ENCODE measurements at places on chromosomes 6 and 20.

DNA sequence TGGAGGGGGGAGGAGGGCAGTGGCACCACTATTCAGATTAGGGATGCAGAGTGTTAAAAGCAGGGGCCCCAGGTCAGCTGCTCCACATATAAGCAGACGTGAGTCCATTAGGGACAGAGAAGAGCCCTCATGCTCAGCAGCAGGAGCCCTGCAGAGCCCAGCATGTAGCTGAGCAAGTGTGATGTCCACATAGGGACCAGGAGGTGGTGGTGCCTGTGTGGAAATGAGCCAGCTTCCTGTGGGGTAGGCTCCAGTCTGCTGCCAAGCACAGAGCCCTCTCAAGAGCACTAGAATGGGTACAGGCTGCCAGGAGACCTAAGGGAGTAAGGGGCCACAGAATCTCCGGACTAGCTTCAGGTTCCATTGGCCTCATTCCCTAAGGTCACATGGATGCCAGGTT lies 57.9 kb upstream of the MLN start:
- no peak for DNase-seq

- DNase-seq = no peak
Observed at GRCh38 chr20:13418263-13419229, 197.5 kb downstream of the ISM1 start.

GRCh38 chr6:74626288-74626687 lies 579.6 kb downstream of the COL12A1 start:
- DNase-seq = no peak

- no peak for DNase-seq
Observed at GRCh38 chr6:127031511-127031910, 87.0 kb upstream of the RSPO3 start.

Measured in omental fat pad (tissue), 4 donors.